Large intestine (tissue), 12 donors: ENCODE measurements at places on chromosomes 5 and 9. TPM values are rescaled to one million over a fixed set of nuclear protein-coding genes. Genes with fewer than 3 reads are reported as not detected.

Gene PCDHA11
- 1.3 TPM for polyA plus RNA-seq

Gene ZMYND19
- 20.1 TPM for polyA plus RNA-seq

Gene PCDHA1
- polyA plus RNA-seq: 0.55 TPM

Gene IL7R
- polyA plus RNA-seq: 9.9 TPM

Gene MYOT
- polyA plus RNA-seq: 2.2 TPM

Gene CCL21
- polyA plus RNA-seq: 60.4 TPM

Gene SLC36A2
- polyA plus RNA-seq: not detected

Gene LPCAT1
- polyA plus RNA-seq: 14.8 TPM

Gene DPYSL3
- 110 TPM for polyA plus RNA-seq

Gene MYO10
- polyA plus RNA-seq: 30.7 TPM

Gene TRPM3
- 0.57 TPM for polyA plus RNA-seq

Gene DND1
- 0.22 TPM for polyA plus RNA-seq

Gene MARVELD2
- polyA plus RNA-seq: 42.0 TPM

Gene NXNL2
- 0.57 TPM for polyA plus RNA-seq

Gene OTP
- polyA plus RNA-seq: not detected

Gene FOXD1
- polyA plus RNA-seq: 0.04 TPM

Gene INSL6
- 0.51 TPM for polyA plus RNA-seq

Gene ADAMTS12
- 4.2 TPM for polyA plus RNA-seq

Gene ERGIC1
- polyA plus RNA-seq: 112 TPM

Gene RPS14
- 2,545 TPM for polyA plus RNA-seq

Gene SLCO6A1
- polyA plus RNA-seq: 0.13 TPM

Gene TMEM232
- polyA plus RNA-seq: 2.2 TPM

Gene SNCAIP
- 7.3 TPM for polyA plus RNA-seq

Gene SLC45A2
- 0.12 TPM for polyA plus RNA-seq

Gene TNFSF15
- polyA plus RNA-seq: 10.2 TPM

Gene FAM169A
- polyA plus RNA-seq: 3.7 TPM

Gene SPATA31D4
- polyA plus RNA-seq: not detected

Gene ANP32B
- 260 TPM for polyA plus RNA-seq

Gene FIBCD1
- polyA plus RNA-seq: 1.5 TPM

Gene PTGR1
- polyA plus RNA-seq: 88.5 TPM

Gene IFNA13
- polyA plus RNA-seq: 0.12 TPM

Gene PCDHA13
- polyA plus RNA-seq: 0.72 TPM

Gene PCDHB14
- 2.7 TPM for polyA plus RNA-seq

Gene IFNA2
- polyA plus RNA-seq: not detected

Gene TMEM215
- 0.06 TPM for polyA plus RNA-seq

Gene BRINP1
- polyA plus RNA-seq: 0.67 TPM

Gene ADAMTS16
- polyA plus RNA-seq: 1.2 TPM

Gene CRB2
- polyA plus RNA-seq: 2.3 TPM

Gene SPATA31A3
- not detected for polyA plus RNA-seq

Gene SPINK7
- 0.06 TPM for polyA plus RNA-seq

Gene ASS1
- polyA plus RNA-seq: 704 TPM

Gene SLC34A1
- not detected for polyA plus RNA-seq

Gene CDC20B
- 0.15 TPM for polyA plus RNA-seq

Gene EGR1
- 371 TPM for polyA plus RNA-seq

Gene DOK3
- 4.7 TPM for polyA plus RNA-seq

Gene ZNF618
- polyA plus RNA-seq: 8.1 TPM
